Activated CD4-positive, alpha-beta T cell treated with anti-CD3 and anti-CD28 coated beads, Interleukin-2, amount 50 U/mL, for 1 hour (primary cell): ENCODE measurements at places on chromosomes 5 and 9.
A peak's percentile ranks its signal among the peaks of the same experiment; 100 is the strongest.

- DNase-seq = no peak
These were observed 90.3 kb upstream of the NREP start for GRCh38 chr5:111847052-111847925.

- DNase-seq = no peak
These were observed 38.4 kb downstream of the RCL1 start for GRCh38 chr9:4831119-4831518.

DNA sequence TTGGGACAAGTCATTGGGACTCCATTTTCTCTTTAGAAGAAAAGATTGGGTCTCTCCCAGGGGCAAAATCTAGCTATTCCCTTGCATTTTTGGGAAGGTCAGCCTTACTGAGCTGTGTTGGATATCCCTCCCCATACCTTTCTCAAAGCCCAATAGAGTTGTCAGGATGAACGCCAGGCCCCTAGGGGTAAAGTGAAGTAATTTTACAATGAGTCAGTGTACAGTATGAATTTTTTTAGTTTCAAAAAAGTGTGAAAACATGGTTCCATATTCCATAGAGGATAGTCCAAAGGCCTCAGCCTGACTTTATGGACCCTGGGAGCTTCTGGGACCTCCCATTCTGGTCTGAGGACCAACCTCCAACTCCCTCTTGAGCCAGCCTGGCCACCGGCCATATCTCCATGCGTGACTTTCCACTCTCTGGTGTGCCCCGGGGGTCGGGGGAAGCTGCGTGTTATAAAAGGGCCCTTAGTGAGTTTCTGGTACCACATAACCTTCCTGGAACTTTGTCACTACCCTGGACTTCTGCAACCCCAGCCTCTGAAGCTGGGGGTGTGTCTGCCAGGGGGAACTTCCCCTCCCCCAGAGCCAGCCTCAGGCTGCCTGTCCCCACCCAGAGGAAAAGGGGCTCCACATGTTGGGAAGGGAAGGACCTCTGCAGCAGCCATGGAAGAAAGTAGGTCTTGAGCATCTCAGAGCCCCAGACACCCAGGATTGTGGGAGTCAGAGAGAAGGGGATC is 52.4 kb upstream of the SYNPO start:
- no peak for DNase-seq

DNA sequence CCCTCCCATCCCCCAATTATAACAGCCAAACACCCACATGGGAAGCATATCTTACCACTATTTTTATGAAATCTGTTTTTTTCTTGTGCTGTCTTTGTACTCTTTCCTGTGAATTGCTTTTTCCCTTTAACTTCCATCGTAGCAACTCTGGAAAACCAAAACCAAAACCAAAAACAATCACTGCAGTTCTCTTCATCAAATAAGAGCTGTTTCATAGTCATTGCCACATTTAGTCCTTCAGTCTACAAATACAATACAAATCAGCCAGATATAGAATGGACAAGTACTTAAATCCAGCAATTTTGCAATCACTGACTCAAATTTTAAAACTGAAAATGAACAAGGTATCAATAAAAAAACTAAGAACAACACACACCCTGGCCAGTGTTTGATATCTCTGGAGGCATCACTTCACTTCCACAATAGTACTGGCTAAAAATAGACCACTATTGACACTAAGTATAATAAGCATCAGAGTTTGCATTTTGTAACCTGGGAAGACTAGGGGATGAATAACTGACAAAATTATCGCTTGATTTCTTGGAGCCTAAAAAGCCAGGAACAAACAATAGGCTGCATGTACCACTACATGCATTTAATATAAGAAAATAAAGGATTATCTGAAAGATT is 5.4 kb downstream of the PUM3 start:
- DNase-seq = no peak

- DNase-seq = no peak
These were observed 78.4 kb downstream of the SEMA5A start for GRCh38 chr5:9467199-9468059.

- no peak for DNase-seq
These were observed 22.6 kb upstream of the NMUR2 start for GRCh38 chr5:152427721-152428120.

- DNase-seq = no peak
These were observed 56.0 kb upstream of the RARS1 start for GRCh38 chr5:168430296-168430695.

- DNase-seq = no peak
These were observed 84.5 kb downstream of the PRLR start for GRCh38 chr5:35145691-35146317.

DNA sequence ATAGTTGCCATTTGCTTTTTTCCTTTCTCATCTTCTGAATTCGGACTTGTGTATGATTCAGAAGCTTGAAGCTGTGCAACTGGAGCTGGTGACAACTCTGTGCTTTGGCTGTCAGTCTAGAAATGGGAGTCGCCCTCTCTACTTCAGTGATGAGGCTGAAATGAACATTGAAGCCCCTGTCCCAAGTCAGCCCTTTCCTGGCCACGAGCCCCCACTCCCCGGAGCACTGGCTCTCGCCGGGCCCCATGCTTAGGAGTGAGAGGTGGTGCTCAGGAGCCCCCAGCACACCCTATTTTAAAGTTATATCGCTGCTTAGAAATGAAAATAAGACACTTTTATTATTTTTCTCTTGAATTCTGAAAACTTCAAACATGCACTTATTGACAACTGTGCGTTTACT is 66.0 kb downstream of the PSMB7 start:
- no peak for DNase-seq

- no peak for DNase-seq
These were observed 169.8 kb upstream of the RPS23 start for GRCh38 chr5:82447913-82448312.

DNA sequence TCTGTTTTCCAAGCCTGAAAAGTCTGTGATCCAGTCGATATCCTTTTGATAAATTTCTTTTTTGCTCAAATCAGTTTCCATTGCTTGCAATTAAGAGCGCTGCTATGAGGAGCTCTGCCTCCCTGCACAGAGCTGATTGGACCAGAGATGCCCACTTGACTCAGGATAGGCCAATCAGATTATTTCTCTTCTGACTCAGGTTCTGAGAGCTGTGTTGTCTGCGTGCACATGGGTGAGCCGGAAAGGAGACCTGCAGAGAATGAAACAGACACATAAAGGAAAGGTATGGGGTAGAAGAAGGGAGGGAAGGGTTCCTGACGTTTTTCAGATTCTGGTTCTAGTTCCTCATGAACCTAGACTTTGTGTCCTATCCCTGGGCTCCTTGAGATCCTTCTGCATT is 15.8 kb upstream of the FABP6 start:
- DNase-seq = no peak

- DNase-seq = peak; percentile 3
These were observed 170.3 kb downstream of the PDZD2 start for GRCh38 chr5:31809050-31809870.

- no peak for DNase-seq
These were observed 277.7 kb downstream of the NR2F1-AS1 start for GRCh38 chr5:93303291-93303691.

DNA sequence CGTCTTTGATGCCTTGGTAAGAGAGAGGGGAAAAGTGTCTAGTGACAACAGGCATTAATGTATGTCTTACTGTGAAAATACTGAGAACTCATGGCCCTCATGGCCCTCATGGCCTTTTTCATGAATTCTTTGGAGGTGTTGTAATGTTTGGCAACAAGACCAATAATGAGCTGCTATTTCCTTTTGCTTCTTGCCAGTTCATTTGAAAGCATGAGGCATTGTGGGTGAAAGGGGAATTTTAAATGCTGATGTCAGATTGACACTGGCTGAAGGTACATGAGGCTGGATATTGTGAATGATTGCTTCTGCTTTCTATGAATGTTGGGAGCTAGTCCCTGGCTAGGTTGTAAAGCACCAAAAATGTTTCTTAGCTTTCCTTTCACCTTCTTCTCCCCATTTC is 79.2 kb downstream of the DOCK2 start:
- DNase-seq = no peak

GRCh38 chr5:16178745-16179372 is 732 bp downstream of the MARCHF11 start:
- DNase-seq = peak; percentile 3

GRCh38 chr5:107301999-107302398 is 368.7 kb downstream of the EFNA5 start:
- no peak for DNase-seq

DNA sequence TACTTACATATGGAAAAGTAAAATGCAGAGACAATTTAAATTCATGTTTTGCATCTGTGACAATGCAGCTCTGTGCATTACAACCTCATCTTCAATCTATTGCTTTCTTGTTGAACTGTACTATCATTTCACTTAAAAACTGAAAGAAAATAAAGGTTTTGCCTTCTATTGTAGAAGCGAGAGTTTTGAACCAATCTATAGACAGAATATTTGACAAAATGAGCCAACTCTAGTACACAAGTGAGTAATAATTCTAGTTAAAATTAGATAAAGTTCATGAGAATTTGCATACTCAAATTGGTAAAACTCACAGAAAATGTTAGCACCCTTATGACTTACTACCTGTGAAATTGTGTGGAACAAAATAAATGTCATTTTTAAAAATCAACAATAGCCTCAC is 123.7 kb downstream of the EDIL3 start:
- no peak for DNase-seq

- DNase-seq = no peak
These were observed 30.7 kb upstream of the LPCAT1 start for GRCh38 chr5:1554410-1554967.

DNA sequence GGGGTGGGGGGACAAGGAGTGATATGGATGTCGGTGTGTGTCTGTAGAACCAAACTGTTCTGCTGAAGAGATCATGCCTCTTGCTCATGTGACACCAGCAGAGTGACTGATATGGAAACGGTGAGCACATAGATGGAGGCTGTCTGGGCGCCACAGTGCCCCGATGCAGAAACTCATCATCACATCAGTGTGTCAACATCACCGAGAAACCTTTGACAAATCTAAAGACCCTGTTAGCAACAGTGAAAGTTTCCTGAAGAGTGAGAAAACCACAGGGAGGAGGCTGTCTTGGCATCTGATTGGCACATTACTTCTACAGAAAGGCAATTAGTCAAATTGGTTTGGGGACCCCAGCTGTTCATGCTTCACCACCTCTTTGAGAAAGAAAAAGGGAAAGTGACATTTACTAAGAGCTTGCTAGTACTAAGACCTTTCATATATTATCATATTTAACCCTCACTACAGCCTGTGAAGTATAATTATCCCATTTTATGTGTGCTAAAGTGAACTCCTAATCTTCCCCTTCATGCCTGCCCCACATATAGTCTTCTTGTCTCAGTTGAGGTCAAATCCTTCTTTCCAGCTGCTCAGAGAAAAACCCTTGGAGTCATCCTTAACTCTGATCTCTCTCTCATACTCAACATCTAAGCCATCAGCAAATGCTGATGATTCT is 25.6 kb downstream of the CSF2 start:
- peak; percentile 31 for DNase-seq
